IMR-90 (cell line): ENCODE measurements at places on chromosomes 13 and 19.
A peak's percentile ranks its signal among the peaks of the same experiment; 100 is the strongest.

- DNase-seq = no peak
- H3K27me3 ChIP-seq = peaks cover 25% of the 10 kb centered on the region
- no peaks in the 10 kb centered on the region for H3K36me3 ChIP-seq
- H3K4me3 ChIP-seq = no peak overlapping the region
These were observed 4.2 kb upstream of the CLEC4G start for GRCh38 chr19:7736148-7736547.

DNA sequence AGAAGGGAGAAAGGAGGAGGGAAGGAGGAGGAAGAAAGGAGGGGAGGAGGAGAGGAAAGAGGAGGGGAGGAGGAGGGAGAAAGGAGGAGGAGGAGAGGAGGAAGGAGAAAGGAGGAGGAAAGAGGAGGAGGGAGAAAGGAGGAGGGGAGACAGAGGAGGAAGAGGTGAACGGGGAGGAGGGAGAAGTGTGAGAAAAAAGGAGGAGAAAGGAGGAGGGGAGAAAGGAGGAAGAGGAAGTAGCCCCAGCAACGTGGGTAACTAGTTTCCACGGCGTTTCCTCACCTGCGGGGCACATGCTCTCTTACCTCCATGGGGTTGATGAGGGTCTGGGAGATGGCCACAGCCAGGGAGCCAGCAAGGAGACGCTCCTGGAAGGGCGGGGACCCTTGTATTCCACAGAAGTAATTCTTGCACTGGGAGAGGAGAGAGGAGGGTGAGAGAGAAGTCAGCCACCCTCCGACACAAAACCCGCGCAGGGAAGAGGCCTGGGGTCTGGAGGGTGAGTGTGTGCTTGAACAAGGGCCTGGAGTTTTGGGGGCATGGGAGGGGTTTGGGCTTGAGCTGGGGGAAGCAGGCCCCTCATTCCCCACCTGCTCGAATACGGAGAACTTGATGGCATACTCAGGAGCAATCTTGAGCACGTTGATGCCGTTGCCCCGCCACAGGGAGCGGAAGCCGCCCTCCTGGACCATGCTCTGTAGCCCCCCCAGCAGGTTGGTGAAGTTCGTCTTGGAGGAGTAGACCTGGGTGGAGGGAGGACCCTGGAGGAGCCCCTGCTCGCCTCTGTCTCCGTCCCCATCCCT is 3.9 kb downstream of the SLC25A41 start:
- H3K27ac ChIP-seq = no peak overlapping the region
- no peak overlapping the region for H3K4me3 ChIP-seq
- H3K27me3 ChIP-seq = peaks cover 8% of the 10 kb centered on the region; the same call in 1 of the 2 replicates

DNA sequence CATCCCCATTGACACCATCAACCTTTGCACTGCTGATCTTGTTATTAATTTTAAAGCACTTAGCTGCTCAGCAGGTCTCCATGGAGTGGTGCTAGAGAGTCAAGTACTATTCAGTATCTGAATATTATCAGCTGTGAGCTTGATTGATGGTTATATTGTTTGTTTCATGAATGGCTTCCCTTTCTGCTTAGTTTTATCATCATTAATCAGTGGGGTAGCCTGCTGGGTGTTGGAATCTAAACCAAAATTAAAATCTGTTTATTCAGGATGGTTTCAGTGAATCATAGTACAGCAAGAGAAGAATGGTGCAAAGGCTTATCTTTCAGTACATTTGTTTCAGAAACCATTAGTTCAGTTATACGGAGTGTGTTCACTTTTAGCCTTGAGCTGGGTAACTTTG is 42.5 kb upstream of the SCEL start:
- H3K27ac ChIP-seq = no peak overlapping the region
- no peaks in the 10 kb centered on the region for H3K36me3 ChIP-seq
- no peak for DNase-seq
- H3K27me3 ChIP-seq = 0 out of 2 replicates have a peak, but pooled peaks cover 2% of the 10 kb centered on the region
- no peak overlapping the region for H3K4me3 ChIP-seq

DNA sequence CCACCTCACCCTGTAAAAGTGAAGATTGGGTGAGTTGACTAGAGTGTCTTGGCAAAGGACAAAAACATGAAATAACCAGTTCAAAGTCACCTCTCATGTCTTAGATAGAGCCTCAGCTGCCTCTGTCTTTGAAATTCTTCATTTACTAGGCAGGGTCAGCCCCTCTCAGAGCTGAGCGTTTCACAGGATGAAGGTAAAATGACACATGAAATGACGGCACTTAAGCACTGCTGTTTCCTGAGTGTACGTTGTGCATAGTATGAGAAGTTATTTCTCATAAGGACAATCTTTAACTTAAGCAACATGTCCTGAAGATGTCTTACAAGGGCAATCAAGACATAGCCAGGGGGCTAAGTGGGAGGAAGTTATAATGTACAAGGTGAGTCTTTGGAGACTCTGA is 32.3 kb upstream of the SLC10A2 start:
- H3K4me1 ChIP-seq = no peaks in the 10 kb centered on the region
- no peak overlapping the region for H3K4me3 ChIP-seq
- H3K27ac ChIP-seq = no peak overlapping the region

DNA sequence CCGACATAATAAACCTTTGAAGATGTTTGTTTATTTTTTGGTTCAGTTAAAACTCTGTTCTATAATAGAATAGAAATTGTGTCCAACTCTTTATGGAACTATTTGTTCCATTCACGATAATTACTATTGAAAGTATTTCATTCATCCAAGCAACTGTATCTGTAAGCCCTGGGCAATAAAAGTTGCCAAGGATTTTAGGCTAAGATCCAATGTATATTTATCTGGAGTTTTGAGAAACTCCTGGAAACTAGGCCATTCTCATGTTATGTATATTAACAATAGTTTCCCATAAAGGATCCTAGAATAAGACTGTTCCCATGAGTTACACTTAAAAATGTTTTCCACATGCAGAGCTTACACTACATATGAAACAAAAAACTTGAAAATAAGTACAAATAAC is 261.6 kb downstream of the SLITRK6 start:
- H3K27ac ChIP-seq = no peak overlapping the region
- no peaks in the 10 kb centered on the region for H3K27me3 ChIP-seq

- no peak overlapping the region for H3K27ac ChIP-seq
- H3K27me3 ChIP-seq = no peaks in the 10 kb centered on the region
These were observed 19.6 kb upstream of the QTRT1 start for GRCh38 chr19:10681658-10682057.

- H3K4me1 ChIP-seq = no peaks in the 10 kb centered on the region
- peaks cover 13% of the 10 kb centered on the region for H3K36me3 ChIP-seq
- peak within 1 kb of the TSS; percentile 68 for H3K4me3 ChIP-seq
These were observed at the start of gene ZNF677 for GRCh38 chr19:53254411-53255341. Gene ZNF677, minus strand, starts transcription at chr19:53254873. Its CDS starts 3,323 bp downstream, at chr19:53251550.

GRCh38 chr13:59865398-59865797 is 298.3 kb downstream of the DIAPH3 start:
- no peaks in the 10 kb centered on the region for H3K4me1 ChIP-seq
- no peak overlapping the region for H3K27ac ChIP-seq
- no peak overlapping the region for H3K4me3 ChIP-seq
- peak; percentile 5 for DNase-seq
- 0 out of 2 replicates have a peak, but pooled peaks cover 1% of the 10 kb centered on the region for H3K36me3 ChIP-seq
- no peaks in the 10 kb centered on the region for H3K27me3 ChIP-seq

DNA sequence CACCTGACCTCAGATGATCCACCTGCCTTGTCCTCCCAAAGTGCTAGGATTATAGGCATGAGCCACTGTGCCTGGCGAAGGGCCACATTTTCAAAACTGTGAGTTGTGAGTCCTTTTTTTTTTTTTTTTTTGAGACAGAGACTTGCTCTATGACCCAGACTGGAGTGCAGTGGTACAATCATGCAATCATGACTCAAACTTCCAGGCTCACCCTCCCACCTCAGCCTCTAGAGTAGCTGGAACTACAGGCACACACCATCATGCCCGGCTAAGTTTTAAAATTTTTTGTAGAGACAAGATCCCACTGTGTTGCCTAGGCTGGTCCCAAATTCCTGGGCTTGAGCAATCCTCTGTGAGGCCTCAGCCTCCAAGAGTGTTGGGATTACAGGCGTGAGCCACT is 3.8 kb upstream of the MYPOP start:
- H3K27me3 ChIP-seq = peaks cover 8% of the 10 kb centered on the region
- DNase-seq = peak; percentile 48
- no peaks in the 10 kb centered on the region for H3K36me3 ChIP-seq
- H3K4me1 ChIP-seq = 0 out of 2 replicates have a peak, but pooled peaks cover 2% of the 10 kb centered on the region
- no peak overlapping the region for H3K27ac ChIP-seq

GRCh38 chr13:28796938-28797257 is 23.2 kb upstream of the MTUS2 start:
- no peaks in the 10 kb centered on the region for H3K36me3 ChIP-seq
- peaks cover 12% of the 10 kb centered on the region for H3K27me3 ChIP-seq
- no peaks in the 10 kb centered on the region for H3K4me1 ChIP-seq

- H3K4me1 ChIP-seq = peaks cover 3% of the 10 kb centered on the region; the same call in 1 of the 2 replicates
- H3K27me3 ChIP-seq = no peaks in the 10 kb centered on the region
- H3K36me3 ChIP-seq = no peaks in the 10 kb centered on the region
- DNase-seq = no peak
- H3K27ac ChIP-seq = no peak overlapping the region
These were observed 1.1 kb downstream of the INSR start for GRCh38 chr19:7292950-7293761.

DNA sequence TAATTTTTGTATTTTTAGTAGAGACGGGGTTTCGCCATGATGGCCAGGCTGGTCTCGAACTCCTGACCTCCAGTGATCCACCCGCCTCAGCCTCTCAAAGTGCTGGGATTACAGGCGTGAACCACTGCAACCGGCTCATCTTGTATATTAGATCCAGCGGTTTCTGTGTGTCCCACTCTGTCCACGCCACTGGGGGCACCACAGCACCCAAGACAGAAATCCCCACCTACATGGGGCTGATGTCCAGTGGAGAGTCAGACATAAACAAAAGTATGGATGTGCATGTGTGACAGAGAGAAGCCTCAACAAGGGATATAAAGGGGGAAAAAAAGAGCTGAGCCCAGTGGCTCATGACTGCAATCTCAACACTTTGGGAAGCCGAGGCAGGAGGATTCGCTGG is 65.8 kb upstream of the ADGRE5 start:
- no peaks in the 10 kb centered on the region for H3K36me3 ChIP-seq
- no peaks in the 10 kb centered on the region for H3K4me1 ChIP-seq
- H3K27me3 ChIP-seq = peaks cover 5% of the 10 kb centered on the region
- no peak overlapping the region for H3K4me3 ChIP-seq
- DNase-seq = no peak

- H3K27me3 ChIP-seq = no peaks in the 10 kb centered on the region
- DNase-seq = peak; percentile 100
- H3K27ac ChIP-seq = peak overlapping the region; percentile 97
These were observed 1.2 kb upstream of the GPX4 start for GRCh38 chr19:1102407-1103131.

DNA sequence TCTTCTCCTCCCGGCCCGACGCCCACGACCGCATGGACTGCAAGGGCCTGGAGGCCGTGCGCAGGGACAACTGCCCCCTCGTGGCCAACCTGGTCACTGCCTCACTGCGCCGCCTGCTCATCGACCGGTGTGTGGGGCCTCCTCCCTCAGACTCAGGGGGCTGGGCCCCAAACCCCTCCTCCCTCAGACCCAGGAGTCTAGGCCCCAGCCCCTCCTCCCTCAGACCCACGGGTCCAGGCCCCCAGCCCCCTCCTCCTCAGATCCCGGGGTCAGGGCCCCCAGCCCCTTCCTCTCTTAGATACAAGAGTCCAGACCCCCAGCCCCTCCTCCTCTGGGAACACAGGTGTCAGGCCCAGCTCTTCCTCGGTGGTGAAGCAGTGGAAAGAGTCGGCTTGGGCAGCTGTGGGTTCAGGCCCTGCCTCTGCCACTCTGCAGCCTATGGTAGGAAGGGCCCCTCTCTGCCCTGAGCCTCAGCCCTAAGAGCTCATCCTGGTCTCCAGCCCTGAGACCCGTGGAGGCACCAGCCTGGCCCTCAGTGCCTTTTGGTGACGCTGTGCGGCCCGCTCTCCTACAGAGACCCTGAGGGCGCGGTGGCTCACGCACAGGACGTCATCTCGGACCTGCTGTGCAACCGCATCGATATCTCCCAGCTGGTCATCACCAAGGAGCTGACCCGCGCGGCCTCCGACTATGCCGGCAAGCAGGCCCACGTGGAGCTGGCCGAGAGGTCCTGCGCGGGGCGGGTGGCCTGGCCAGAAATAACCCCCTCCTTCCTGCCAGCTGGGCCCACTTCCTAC is 3.7 kb upstream of the SPIB start:
- H3K27ac ChIP-seq = no peak overlapping the region
- peak; percentile 54 for DNase-seq
- H3K4me1 ChIP-seq = no peaks in the 10 kb centered on the region
- H3K36me3 ChIP-seq = peaks cover 2% of the 10 kb centered on the region; the same call in 1 of the 2 replicates
- H3K4me3 ChIP-seq = no peak overlapping the region

GRCh38 chr13:73989244-73989843 is 144.9 kb downstream of the KLF12 start:
- H3K36me3 ChIP-seq = peaks cover 5% of the 10 kb centered on the region
- H3K4me3 ChIP-seq = no peak overlapping the region
- H3K27me3 ChIP-seq = no peaks in the 10 kb centered on the region
- no peak for DNase-seq

DNA sequence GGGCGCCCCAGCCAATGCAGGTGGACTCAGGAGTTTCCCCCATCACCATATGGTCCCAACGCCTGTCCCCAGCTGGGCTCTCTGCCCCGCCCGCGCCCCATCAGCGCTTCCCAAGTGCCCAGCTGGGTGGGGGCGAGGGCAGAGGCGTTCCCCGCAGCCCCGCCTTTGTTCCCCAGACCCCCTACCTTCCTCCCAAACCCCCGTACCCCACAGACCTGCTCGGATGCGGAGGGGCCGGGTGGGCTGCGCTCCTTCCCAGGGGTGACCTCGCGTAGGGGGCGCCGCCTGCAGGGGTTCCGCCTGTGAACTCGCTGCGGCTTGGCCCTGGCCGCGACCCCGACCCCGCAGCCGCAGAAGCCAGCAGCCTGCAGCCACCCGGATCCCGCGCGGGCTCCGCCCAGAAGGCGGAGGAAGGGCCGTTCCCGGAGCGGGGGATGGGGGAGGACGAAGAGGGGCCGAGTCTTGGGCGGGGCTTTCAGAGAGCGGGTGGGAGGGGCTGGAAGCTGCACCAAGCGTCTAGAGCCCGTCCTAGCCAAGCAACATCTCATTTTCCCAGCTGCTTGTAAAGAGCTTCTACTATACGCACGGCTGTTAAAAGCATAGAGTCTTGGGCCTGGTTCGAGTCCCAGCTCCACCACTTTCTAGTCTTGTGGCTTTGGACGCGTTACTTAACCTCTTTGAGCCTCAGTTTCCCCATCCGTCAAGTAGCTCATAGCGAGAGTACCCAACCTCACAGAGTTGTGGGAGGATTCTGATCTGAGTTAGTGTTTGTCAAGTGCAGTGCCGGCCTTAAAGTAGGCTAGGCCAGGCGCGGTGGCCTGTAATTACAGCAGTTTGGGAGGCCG is at the start of gene RAB3D:
TSS of gene RAB3D (minus strand) at position 404 of the 845 bp plus-strand sequence. CDS start 2,258 bp downstream, outside the sequence.
- H3K27ac ChIP-seq = peak within 1 kb of the TSS; percentile 60
- H3K4me1 ChIP-seq = peaks cover 8% of the 10 kb centered on the region
- H3K27me3 ChIP-seq = no peaks in the 10 kb centered on the region
- H3K36me3 ChIP-seq = peaks cover 18% of the 10 kb centered on the region
- peak; percentile 77 for DNase-seq

- H3K27ac ChIP-seq = peak overlapping the region; percentile 84
- H3K4me3 ChIP-seq = no peak overlapping the region; the same call in 1 of the 2 replicates
- no peaks in the 10 kb centered on the region for H3K27me3 ChIP-seq
- no peak for DNase-seq
- H3K36me3 ChIP-seq = no peaks in the 10 kb centered on the region
These were observed 5.6 kb downstream of the KLF16 start for GRCh38 chr19:1857648-1858326.

DNA sequence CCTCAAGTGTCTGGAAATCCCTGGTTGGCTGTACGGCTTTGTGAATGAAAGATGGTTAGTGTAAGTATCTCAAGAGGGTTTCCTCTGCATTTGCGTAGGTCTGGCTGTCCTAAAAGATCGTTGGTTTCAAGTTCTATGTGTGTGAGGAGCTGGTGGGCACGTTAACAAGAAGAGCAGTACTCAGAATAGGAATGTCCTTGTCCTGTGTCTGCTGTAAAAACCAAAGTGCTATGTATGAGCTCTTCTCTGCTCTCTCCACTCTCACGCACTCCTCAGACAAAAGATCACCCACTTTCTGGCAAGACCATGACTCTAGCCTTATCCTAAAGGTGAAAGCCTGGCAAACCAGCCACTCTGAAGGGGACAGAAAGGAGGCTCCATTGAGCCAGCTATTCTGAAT is 39.1 kb downstream of the USP12 start:
- peaks cover 16% of the 10 kb centered on the region for H3K4me1 ChIP-seq
- DNase-seq = no peak
